ENCODE measurements at places on chromosomes 12 and 14.
A peak's percentile ranks its signal among the peaks of the same experiment; 100 is the strongest.

GRCh38 chr14:23411563-23412525 is 3.8 kb upstream of the MYH6 start:
- DNase-seq, result no peak

DNA sequence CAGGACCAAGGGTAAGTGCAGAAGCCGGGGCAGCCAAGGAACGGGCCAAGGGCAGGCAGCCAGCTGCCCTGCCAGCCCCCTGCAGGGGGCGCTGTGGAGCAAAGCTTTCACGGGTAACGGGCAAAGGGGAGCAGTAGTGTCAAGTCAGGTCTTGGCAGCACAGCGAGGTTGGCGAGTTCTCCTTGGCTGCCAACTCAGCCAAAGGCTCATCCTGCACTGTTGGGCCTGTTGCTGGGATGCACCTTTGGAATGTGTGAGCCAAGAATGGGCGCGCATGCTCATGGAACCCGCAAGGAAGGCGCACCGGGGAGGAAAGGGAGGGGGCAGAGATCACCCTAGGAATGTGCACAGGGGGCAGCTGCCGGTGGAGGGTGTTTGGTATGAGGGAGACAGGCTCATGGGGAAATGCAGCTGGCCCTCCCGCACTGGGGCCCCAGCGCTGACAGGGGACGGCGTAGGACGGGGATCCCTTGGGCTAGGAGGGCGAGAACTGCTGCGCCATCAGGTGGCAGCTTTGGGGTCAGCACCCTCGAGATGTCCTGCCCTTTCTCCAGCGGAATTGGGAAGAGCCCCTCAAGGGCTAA is 138.0 kb downstream of the ASCL4 start:
- peak; percentile 85 for DNase-seq

DNA sequence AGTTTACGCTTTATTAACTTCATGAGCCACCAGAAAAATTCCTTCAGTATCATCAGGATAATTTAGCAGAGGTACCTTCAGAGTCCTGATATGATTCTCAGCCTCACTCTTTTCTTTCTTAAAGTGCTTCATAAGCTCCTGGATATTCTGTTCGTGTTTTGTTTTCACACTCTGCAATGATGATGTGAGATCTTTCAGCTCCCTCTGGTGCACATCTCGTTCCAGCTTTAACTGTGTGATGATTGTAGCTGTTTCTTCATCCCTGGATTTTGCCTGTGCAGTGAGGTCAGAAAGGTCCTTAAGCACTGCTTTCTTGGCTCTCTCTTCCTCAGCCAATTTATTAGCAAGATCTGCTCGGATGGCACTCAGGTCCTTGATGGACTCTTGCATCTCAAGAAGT is 156.7 kb downstream of the CEP128 start:
- DNase-seq, result no peak

- DNase-seq, result peak; percentile 84
Observed at GRCh38 chr12:24948757-24949722, at the start of gene BCAT1. Gene BCAT1 (minus strand): TSS chr12:24949101. CDS start chr12:24948932, 169 bp downstream.

DNA sequence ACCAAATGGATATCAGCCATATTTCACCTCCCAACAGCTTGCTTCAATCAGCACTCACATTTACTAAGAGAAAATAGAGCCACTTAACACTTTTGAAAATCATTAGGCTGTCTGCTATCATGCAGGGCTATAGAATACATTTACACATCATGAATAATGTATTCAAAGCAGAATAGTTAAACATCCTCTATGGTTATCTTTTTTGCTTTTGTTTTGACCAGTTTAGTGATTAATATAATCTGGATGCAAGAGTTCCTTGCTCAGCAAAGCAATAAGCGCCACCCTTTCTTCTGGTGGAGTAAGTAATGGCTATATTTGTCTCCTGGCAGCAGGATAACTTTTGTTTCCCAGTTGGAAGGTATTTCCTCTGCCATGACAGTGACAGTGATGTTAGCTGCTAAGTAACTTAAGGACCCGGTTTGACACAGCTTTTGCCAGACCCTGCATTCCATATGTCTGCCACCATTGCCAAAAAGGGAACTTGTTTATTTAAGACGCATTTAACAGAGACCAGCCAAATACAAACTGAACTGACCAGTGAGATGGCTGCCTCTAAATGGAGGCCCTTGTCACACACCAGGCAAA is 70.3 kb upstream of the NR2C1 start:
- no peak for DNase-seq

GRCh38 chr12:70251661-70252060 is 8.4 kb downstream of the CNOT2 start:
- DNase-seq, result no peak

GRCh38 chr14:106737021-106737420 is 1210.6 kb downstream of the TMEM121 start:
- DNase-seq, result no peak

GRCh38 chr12:40198601-40199000 is 26.2 kb upstream of the LRRK2 start:
- DNase-seq, result no peak
